Left lung (tissue), 14 donors: ENCODE measurements at places on chromosomes 11 and 22. TPM values are rescaled to one million over a fixed set of nuclear protein-coding genes. Genes with fewer than 3 reads are reported as not detected.

Gene RAB38
- 20.8 TPM for polyA plus RNA-seq

- no peaks in the 10 kb centered on the region for H3K36me3 ChIP-seq
- no peak overlapping the region for H3K27ac ChIP-seq
- H3K27me3 ChIP-seq = peaks cover 3% of the 10 kb centered on the region
- no peaks in the 10 kb centered on the region for H3K4me1 ChIP-seq
- H3K4me3 ChIP-seq = no peak overlapping the region
Measured at GRCh38 chr11:8347978-8348377, 84.3 kb upstream of the LMO1 start.

Gene SLC5A1
- 0.72 TPM for polyA plus RNA-seq

GRCh38 chr11:8289492-8289918, 25.8 kb upstream of the LMO1 start:
- no peak for DNase-seq
- H3K36me3 ChIP-seq = no peaks in the 10 kb centered on the region
- no peak overlapping the region for H3K27ac ChIP-seq
- H3K4me1 ChIP-seq = no peaks in the 10 kb centered on the region
- no peak overlapping the region for H3K4me3 ChIP-seq

DNA sequence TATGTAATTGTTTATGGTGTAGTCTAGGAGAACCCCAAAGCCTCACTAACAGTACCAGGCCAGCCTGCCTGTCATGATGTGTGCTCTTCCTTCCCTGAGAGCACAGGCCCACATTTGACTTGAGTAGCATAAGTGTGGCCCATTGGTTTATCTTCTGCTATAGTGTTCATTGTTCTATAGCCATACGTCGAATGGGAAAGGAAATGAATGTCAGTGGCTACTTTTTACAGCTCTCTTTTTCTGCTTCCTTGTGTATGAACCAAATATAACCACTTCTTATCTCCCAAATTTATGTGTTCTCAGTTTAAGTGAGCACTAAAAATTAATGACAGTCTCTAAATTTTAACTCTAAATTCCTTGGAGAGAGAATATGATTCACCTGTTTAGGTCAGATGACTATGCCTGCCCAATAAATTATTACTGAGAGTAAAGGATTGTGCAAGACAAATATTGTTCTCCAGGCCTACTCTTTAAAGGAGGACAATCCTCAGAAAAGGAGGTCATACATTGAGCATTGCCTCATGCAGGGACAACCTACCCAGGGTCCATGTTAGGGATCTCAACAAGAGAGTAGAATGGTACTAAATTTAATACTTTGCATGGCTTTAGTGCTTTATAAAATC, 222.9 kb upstream of the ARHGAP20 start:
- no peak overlapping the region for H3K4me3 ChIP-seq
- no peak overlapping the region for H3K27ac ChIP-seq
- no peaks in the 10 kb centered on the region for H3K36me3 ChIP-seq

Gene IPO7
- 96.1 TPM for polyA plus RNA-seq
